ENCODE measurements at places on chromosomes 11 and 22.

DNA sequence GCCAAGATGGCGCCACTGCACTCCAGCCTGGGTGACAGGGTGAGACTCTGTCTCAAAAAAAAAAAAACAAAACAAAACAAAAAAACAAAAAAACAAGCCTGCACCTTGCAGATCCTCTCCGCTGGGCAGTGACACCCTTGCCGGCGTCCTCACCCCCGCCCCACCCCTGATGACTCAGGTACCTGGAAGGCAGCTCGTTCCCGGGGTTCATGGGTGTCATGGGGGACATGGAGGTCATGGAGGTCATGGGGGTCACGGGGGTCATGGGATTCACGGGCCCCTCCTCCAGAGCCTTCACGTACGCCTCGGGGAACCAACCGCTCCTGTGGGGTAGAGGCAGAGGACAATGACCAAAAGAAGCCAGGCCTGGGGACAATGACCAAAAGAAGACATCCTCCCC is 3.0 kb upstream of the SLC16A8 start:
- DNase-seq: no peak

DNA sequence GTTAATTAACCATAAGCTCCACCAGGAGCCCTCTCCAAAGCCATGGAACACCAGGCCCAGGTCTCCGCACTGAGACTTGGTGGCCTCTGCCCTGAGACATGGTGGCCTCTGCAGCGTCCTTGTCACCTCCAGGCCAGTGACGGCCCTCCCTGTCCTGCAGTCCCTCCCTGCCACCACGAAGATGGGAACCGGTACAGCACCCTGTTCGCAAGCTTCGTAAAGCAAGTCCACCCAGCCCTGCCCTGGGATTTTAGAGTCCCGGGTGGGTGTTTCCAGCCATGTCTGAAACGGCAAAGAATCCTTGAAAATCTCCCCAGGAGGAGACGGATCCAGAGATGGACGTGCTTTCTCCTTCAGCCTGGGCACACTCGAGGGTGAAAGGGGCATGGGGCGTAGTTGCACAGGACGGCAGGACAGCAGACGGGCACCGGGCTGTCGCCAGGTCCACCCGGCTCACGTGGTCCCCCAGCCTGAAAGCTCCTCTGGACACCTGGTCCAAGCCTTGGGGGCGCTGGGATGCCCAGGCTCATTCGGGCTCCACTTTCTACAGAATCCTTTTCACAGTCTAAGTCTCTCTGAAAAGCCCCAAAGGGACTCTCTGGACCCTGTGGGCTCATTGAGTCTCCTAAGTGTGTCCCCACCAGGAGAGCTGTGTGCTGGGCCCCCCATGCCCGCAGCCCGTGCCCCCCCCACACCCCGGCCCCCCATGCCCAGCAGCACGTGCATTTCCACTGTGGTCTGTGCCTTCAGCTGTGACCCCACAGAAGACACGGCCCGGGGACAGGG is 456.2 kb downstream of the BRD1 start:
- no peak for DNase-seq

DNA sequence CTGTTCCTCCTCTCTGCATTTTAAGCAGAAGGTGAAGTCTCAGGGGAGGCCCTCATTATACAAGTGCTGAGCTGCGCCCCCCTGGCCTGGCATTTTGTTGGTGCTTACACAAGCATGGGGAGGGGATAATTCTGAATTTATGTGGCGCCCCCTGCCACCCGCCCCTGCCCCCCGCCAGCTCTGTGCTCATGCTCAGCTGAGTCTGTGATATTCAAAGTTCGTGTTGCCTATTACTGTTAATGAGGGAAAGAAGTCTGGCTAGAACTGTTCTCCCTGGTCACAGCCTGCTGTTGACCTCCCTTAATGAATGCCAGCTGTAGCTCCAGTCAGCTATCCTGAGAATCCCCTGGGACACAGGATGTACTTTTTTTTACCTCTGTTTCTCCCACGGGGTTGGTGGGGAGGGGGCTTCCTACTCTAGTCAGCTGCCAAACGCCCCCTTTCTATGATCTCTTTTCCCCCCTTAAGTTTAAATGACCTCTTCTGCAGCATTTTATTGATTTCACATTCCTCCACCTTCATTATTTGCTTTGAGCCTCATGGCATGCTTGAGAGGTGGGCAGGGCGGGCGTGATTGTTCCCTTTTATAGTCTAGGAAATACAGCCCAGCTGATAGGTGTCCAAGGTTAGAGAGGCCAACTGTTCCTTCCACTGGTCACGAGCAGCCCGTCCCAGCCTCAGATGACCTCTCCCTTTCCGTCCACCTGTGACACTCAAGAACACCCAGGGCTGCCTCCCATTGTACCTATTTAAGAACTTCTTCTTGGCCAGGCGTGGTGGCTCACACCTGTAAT is 12.2 kb downstream of the USP2 start:
- DNase-seq: no peak

- DNase-seq: no peak
Observed at GRCh38 chr22:47029244-47030074, 267.0 kb downstream of the TBC1D22A start.

DNA sequence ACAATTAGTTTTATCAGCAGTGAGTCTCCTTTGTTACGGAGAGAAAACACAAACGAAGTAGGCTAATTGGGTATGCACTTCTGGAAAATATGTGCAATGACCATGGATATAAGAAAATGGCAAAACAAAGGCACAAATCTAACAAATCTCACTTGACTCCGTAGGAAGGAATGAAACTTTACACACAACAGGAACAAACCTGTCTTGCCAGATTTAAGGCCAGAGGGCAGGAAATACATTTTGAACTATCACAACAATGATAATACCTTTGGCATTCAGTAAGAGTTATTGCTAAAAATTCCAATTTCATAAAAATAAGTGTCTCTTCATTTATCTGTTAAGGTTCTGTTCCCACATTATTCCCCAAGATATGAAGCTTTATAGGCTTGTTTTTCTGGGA is 36.6 kb downstream of the SLC25A17 start:
- no peak for DNase-seq

All from NCI-H1417 treated with DMSO at 0.1 percent for 48 hours (cell line).